ENCODE measurements at places on chromosomes 2 and 18.

- DNase-seq: no peak
Measured at GRCh38 chr2:213002383-213002782, 149.0 kb downstream of the IKZF2 start.

- DNase-seq: no peak
Measured at GRCh38 chr2:38948995-38949394, 59.3 kb downstream of the ARHGEF33 start.

DNA sequence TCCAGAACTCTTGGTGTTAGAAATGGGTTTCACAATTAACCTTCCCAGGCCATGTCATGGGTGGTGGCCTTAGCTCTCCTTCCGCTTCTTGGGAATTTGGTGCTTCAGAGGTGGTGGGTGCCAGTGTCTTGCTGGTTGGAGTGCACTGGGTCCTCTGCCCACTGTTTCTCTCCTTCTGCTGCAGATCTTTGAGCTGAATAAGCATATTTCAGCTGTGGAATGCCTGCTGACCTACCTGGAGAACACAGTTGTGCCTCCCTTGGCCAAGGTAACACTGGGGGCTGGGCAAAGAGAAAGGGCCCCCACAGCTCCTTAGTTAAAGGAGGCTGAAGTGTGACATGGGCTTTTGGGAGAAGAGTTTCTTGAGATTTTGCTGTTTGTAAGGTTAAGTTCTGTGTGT lies 32.0 kb upstream of the PRLH start:
- DNase-seq: no peak

DNA sequence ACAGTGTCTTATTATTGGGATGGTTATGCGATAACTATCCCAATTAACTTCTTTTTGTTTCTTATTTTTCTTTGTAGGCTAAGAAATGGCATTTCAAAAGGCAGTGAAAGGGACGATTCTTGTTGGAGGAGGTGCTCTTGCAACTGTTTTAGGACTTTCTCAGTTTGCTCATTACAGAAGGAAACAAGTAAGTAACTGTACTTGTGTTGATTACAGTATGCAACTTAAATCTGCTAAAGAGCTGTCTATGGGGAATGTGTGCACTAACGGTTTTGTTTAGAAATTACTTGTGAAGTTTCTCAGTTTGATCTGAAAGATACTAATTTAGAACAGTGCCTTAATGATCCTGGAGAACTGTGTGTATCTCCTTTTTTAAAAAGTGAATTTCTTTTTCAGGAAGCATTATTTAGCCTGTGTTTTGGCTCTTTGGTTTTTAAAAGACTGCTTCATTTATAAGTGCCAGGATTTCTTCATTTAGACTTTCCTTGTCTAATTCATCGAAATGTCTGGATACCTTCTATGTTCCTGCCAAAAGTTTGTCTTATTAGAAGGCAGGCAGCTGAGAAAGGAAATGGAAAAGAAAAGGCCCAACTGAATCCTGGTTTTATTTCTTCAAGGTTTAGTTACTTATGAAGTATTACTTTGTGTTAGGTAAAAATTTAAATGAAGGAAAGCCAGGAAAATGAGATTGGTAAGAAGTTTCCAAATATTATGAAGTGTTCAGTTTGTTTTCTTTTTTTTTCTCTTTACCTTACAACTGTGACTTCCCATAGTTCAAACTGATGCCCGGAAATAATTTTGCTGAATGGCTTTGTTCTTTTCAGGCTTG lies 40.1 kb downstream of the GPD2 start:
- DNase-seq: no peak

- DNase-seq: no peak
Measured at GRCh38 chr18:59079264-59079663, 60.4 kb upstream of the SEC11C start.

DNA sequence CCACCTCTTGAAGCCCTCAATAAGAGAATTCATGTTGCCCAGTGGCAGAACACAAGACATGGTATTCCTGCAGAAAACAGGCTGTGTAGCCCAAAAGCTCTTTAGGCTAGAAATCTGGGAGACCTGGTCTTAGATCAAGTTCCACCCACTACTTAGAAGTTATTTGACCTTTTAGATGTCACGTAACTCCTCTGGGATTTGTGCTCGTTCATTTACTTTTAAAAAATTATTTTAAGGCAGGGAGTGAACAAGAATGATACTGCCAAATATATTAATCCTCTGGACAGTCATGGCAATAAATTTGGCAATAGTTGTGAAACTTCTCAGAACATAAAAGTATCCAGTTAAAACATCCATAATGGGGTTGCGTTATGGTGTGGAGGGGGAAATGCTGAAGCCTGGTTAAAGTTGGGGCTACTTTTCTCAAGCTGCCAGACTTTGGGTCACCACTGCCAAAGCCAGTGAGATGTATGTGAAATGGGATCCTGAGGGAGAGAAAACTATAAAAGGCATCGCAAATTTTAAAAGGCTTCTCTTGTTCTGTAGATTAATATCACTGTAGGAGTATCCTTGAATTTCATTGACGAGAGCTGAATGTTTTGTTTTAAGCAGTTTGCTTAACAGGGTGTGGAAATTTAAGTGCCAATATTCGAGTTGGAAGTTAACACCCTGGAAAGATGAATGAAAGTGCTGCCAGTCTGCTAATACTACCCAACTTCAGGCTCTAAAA lies 15.8 kb downstream of the DAPL1 start:
- no peak for DNase-seq

- DNase-seq: no peak
Measured at GRCh38 chr18:79848579-79849327, 51.0 kb downstream of the KCNG2 start.

- no peak for DNase-seq
Measured at GRCh38 chr2:5454051-5454390, 238.2 kb upstream of the SOX11 start.

DNA sequence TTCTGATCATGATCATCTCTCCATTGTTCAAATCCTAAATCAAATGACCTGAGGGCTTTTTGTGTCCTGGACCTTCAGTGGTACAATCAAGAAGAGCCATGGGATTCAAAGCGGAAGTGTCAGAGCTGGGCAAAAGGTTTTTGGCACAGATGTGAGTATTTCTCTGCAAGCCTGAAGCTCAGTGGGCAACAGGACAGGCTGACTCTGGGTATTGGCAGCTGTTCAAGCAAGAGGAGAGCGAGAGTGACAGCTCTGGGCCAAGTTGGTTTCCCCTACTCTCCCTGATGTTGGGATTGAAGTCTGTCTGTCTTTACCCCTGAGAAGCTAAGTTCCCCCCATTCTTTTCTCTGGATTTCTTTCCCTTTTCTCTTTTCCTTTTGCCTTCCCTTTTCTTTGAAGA lies 33.3 kb downstream of the DSEL start:
- DNase-seq: no peak

- DNase-seq: no peak
Measured at GRCh38 chr2:216033403-216033802, 20.1 kb upstream of the MREG start.

DNA sequence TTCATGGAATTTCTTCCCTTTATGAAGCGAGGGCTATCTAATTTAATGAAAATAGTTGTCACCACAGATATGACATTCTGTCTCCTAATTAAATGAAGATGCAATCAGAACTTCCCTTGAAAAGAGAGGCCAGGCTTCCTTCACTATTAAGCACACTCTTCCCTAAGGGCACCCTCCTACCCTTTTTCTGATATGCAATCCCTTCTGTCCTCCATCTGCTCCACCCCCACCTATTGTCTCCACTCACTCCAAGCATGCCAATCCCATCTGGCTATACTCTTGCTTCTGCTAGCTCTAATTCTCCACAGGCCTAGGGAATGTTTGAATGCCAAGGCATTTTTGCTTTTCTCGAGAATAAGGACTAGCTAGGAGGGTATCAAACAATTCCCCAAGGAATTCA lies 818.4 kb upstream of the FSHR start:
- no peak for DNase-seq

GRCh38 chr2:182933629-182934028 lies 67.2 kb upstream of the FRZB start:
- DNase-seq: no peak

DNA sequence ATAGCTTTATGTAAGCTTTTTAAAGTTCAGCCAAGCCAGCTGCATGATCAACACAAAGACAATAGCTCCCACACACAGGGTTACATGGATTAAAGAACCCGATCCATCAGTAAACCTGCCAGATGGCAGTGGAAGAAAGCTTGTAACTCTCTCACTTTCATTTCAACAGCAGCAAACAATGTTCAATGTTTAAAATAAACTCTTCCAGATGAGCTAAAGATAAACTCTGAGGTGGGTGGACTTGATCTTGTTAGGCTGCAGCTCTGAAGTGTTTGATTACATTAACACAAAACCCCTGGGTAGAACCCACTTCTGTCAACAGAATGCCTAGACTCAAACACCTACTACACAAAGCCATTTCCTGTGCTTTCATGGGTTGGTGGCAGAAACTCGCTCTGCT lies 13.9 kb downstream of the RDH14 start:
- DNase-seq: no peak

GRCh38 chr2:63589148-63589958 lies 590 bp downstream of the MDH1 start:
- no peak for DNase-seq

DNA sequence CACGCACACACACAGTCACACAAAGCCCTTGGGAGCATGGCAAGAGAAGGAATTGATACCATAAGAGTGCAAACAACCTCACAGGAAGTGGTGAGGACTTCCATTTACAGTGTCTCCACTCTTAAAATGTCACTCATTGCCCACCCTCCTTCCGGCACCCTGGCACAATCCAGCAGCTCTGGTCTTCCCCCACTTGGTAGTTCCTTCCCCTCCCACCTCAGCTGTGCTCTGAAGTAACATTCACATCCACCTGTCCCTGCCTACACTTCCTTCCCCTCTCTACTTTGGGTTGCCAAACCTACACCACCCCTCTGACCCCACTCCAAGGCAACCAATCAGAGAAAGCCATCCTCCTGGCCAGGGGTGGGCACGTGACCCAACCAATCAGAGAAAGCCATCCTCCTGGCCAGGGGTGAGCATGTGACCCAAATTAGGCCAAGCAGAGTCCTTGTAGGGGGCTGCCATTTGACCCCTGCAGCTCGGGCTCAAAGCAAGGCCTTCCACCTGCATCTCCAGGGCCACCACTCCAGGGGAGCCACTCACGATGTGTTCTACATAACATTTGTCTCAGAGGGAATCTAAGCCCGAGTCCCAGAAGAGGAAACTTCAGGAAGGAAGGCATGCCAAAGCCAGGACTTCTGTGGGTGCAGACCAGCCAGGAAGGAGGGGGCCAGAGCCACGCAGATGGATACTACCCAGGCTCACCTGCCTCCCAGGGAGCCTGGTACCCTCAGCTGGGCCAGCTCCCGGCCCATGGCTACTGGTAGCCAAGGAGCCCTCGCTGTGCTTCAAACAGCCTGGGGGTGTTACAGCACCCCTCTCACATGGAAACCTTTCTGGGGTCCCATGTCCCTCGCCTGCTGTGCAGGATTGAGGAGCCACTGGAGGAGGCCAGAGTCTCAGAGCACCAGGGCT lies 21.2 kb downstream of the CYP26B1 start:
- no peak for DNase-seq

DNA sequence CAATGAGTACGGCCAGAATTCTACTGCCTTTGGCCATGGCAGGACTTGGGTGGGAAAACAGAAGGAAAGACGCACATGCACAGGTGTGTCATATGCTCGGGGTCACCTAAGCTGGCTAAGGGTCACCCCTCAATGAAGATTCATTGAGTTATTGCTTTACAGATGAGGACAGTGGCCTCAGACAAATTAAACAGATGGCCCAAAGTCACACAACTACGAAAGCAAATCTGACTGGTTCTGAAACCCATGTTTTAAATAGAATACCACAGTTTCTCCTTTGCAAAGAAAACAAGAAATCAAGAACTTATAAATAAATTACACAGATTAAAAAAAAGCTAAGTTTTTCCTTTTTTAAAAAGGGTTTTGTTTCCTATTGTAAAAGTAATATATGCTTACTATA lies 70.5 kb downstream of the ID2 start:
- DNase-seq: no peak

DNA sequence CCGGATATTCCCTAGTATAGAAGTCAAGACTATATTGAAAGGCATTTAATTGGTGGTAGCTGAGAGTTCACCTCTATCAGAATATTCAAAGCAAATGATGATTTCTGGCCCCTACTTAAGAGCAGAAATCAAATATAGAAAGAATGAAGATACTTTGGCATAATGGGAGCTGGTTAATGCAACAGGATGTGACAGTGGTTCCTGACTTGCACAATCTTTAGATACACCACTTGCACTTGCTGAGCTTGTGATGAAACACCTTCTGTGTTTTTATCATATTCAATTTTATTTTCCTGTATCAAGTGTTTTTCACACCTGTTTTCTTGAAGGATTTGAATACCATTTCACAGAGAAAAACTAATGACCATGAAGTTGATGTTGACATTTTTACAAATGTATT lies 124.1 kb upstream of the CDH19 start:
- DNase-seq: no peak

DNA sequence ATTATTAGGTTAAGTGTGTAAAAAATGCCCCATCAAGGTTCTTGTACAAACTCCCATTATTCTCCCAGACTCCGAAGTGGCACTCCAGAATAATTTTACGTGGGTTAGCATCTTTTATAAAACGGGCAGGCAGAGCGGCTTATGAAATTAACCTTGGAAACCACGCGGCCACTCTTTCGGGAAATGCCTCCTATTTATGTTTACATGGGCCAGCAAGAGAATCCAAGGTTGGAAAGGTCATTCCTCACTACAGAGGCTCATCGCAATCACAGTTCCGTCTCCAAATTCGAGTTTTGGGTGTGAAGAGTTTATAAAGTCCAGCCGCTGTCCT lies 1.2 kb upstream of the IMPA2 start:
- DNase-seq: no peak

GRCh38 chr2:55992455-55992854 lies 68.9 kb upstream of the EFEMP1 start:
- no peak for DNase-seq

GRCh38 chr18:25289001-25289631 lies 62.9 kb downstream of the ZNF521 start:
- no peak for DNase-seq

- DNase-seq: no peak
Measured at GRCh38 chr18:56890632-56891031, 239.5 kb downstream of the WDR7 start.

- no peak for DNase-seq
Measured at GRCh38 chr2:196839574-196839973, 30.4 kb upstream of the C2orf66 start.

- DNase-seq: no peak
Measured at GRCh38 chr2:128537646-128538045, 219.0 kb upstream of the HS6ST1 start.

GRCh38 chr2:30957591-30957990 lies 150.3 kb upstream of the CAPN13 start:
- no peak for DNase-seq

DNA sequence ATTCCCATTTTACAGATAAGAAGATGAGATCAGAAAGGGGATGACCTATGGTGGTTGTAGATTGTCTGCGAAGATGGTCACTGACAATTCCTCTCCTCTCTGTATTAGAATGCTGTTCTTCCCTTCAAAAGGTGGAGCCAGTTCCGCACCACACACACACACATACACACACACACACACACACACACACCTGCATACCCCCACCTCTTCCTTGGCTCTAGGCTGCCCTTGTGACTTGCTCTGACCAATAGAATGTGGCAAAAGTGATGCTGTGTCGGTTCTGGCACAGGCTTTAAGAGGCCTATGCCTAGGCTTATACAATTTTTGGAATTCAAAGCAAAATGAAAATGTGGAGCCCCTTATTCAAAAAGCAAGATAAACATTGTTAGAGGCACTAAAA lies 88.0 kb downstream of the ZFP36L2 start:
- DNase-seq: no peak
